Right forelimb (tissue), 1 donor: ENCODE measurements at places on chromosomes 4 and X.

DNA sequence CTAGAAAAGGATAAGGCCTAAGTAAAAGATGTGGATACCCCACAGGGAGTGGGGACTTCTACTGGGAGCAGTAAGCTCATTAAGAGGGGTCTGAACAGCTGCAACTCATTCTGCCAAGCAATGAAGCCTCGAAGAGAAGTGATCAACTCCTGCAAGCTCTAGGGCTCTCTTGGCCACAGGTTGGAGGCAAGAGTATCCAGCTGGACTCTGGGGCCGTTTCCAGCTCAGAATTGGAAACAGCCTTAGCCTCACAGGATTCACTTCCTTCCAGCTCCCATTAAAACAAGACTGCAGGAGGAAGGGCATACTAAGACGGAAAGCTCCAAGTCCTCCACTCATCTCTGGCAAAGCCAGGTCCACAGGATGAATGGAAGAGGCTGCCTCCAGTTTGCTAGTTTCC lies 126.3 kb downstream of the ATG4A start:
- peak; percentile 43 for DNase-seq

DNA sequence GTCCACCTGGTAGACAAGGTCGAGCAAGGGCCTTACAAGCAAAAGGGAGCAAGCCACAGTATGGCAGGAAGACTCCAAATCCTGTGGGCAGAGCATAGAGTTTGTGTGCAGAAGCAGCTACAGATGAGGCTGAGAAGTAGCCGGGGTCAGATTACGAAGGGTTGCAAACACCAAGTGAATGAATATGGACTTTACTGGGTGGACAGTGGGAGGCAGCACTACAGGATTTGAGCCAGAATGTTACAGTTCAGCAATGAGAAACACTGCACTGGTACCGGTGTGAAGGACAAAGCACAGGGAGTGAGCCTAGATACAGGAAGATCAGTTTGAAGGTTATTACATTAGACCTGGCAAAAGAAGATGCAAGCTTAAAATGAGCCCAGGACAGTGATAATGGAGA lies 46.1 kb upstream of the HOPX start:
- no peak for DNase-seq

- DNase-seq, result no peak
Measured at GRCh38 chr4:4320951-4321714, 31.1 kb downstream of the ZBTB49 start.

- DNase-seq, result no peak
Measured at GRCh38 chr4:159390648-159391047, 287.8 kb downstream of the RAPGEF2 start.

GRCh38 chr4:108774809-108775530 lies 12.1 kb upstream of the ETNPPL start:
- DNase-seq, result no peak

DNA sequence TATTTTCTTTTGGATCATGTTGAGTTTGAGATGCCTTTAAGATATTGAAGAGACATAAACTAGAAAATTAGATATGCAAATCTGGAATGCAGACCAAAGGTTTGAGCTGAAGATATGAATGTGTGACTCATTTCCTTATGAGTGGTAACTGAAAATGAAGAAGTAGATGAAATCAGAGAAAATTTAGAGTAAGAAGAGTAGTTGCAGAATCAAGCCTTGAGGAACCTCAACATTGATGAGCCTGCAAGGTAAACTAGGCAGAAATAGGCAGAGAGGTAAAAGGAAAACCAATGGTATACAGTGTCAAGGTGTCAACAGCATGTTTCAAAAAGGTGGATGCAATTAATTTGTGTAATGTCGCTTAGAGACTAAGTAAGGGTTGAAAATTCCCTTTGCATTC lies 142.8 kb downstream of the MOSPD2 start:
- DNase-seq, result no peak

DNA sequence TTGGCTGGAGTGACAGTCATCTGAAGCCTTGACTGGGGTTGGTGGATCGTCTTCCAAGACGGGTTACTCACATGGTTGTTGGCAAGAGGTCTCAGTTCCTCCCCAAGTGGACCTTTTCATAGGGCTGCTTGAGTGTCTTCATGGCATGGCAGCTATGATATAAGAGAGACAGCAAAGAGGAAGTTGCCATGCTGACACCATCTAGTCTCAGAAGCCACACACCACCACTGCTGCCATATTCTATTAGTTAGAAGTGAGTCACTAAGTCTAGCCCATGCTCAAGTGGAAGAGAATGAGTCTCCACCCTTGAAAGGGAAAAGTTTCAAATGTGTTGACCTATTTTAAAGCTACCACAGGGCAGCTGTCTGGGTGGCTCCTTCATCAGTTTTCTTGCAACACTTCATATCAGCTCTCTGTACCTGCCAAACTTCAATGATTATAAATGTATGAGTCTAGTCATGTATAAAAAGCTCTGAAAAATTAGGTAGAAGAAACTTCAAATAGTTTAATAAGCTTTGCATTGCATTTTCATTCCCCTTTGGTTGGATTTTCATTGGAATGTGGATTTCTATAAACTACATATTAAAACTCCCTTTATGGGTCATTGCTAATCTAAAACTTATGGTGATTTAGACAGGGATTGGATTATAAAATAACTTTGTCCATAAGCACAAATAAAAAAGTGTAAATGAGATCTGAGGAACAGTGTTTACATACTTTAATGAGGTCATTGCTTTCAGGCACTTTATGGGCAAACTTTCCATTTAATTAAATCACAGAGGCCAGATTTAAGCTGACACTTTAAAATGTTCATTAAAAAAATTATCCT lies 68.0 kb upstream of the ATXN3L start:
- DNase-seq, result no peak

GRCh38 chr4:24611575-24611974 lies 27.2 kb upstream of the DHX15 start:
- DNase-seq, result no peak

DNA sequence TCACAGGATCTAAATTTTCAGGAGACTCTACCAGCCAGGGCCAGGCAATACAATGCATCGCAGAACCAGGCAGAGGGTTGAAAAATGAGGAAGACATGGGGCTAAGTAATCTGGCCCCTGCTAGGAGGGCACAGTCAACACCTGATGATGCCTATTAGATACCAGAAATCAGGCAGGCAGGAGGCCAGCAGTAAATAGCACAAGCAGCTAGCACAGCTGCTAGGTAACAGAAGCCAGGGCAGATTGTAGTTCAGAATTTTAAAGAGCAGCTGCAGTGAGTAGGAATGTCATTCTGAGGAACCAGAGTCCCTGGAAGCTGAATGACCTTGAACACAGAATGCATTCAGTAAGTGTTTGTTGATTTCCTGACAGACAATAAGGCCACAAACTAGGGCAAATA lies 38.8 kb upstream of the TRPC5OS start:
- no peak for DNase-seq

DNA sequence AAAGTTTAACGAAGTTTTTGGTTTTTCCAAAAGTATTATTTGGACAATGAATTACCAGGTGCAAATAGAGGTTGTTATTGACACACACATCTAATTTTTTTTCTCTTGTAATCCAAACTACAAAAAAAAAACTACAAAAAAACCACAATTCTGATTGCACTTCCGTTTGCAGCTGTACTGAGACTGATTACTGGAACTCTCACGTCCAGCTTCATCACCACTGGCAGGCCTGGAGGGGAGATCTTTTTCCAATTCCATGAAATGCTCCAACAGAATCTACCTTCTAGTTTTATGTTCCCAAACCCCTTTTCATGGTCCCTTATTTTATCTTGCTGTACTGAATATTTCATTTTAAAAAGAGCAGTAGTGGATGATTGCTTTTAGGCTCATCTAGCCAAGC lies 1118.3 kb downstream of the C4orf33 start:
- DNase-seq, result no peak

DNA sequence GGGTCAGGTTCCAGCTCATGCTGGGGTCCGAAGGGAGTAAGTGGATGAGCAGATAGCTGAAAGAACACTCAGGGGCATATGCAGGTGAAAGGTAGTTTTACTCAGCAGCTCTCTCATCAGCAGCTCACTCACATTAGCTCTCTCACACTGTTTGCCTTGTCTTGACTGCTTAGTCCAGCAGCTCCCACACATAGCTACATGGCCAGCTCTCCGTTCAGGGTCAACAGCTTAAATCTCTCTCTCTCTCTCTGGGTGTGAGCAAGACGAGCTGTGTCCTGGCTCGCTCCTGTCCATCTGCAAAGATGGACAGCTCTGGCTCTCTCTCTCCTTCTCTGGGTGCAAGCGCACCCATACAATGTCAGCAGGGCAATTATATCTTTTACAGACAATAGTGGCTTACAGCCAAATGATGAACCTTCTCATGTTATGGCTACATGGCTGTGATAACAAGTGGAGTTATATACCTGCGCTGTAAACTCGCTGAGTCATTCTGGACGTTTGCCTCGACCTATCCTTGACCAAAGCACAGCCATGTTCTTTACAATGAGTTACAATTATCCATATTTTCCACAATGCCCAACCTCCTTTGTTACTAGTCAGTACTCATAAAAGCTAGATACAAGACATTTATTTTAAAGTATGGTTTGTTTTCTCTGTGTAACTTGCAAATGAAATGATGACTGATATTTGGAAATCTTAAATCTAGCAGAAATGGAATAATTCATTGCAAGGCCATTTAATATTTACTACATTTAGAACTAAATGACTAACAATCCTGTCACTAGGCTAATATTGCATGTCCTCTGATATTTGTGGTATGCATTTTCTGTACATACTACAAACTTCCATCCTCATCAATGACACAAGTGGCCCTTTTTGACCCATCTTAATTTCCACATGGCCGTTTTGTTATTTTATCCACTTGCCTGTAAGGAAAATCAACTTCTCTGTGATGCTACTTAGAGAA lies 9.3 kb downstream of the PAPSS1 start:
- no peak for DNase-seq

- DNase-seq, result no peak
Measured at GRCh38 chrX:110268886-110269285, 49.0 kb downstream of the AMMECR1 start.

DNA sequence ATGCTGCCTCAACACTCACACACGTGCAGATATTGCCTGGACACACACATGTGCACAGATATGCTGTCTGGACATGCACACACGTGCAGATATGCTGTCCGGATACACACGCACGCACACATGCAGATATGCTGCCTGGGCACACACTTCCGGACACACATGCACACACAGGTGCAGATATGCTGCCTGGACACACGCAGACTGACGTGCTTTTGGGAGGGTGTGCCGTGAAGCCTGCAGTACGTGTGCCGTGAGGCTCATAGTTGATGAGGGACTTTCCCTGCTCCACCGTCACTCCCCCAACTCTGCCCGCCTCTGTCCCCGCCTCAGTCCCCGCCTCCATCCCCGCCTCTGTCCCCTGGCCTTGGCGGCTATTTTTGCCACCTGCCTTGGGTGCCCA lies 14.7 kb downstream of the FGFRL1 start:
- DNase-seq, result no peak

DNA sequence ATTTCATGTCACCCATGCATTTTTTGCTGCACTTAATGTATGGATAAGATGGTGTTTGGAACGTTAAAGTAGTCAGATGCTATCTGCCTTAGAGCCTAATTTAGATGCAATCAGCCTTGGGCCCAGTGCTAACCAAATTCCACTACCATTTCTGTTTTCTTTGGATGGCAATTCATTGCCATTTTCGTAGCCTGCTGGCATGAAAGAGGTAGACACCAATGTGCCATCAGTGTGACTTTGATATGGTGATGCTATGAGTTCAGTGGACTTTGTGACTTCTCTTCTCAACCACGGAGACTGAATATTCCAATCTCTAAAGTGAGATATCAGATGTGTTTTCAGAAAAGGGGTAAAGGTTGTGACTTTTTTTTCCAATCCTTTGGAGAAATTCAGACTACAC lies 1.5 kb downstream of the ETFDH start:
- DNase-seq, result no peak

- no peak for DNase-seq
Measured at GRCh38 chr4:111013846-111014245, 391.0 kb upstream of the PITX2 start.

DNA sequence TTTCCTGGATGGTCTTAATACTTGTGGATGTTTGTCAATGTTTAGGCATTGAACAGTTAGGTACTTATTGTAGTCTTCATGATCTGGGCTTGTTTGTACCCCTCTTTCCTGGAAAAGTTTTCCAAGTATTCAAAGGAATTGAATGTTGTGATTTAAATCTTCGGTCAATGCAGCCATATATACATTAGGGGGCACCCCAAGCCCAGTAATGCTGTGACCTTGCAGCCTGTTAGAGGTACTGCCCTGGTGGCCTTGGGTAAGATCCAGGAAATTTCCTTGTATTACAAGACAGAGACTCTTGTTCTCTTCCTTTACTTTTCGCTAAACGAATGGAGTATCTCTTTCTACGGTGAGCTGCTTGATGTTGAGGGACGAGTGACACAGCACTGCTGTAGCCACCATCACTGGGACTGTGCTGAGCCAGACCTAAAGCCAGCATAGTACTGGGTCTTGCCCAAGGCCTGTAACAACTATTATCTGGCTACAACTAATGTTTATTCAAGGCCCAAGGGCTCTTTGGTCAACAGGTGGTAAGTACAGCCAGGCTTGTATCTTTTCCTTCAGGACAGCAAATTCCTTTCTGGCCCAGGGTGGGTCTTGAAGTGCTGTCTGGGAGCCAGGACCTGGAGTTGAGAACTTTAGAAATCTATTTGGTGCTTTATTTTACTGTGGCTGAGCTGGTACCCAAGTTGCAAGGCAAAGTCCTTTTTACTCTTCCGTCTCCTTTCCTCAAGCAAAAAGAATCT lies 118.3 kb upstream of the ATOH1 start:
- DNase-seq, result no peak

GRCh38 chr4:86376850-86377249 lies 17.0 kb upstream of the MAPK10 start:
- no peak for DNase-seq

GRCh38 chr4:108143515-108143914 lies 25.2 kb downstream of the LEF1 start:
- DNase-seq, result no peak

- DNase-seq, result no peak
Measured at GRCh38 chr4:109359040-109359646, 56.7 kb upstream of the COL25A1 start.

DNA sequence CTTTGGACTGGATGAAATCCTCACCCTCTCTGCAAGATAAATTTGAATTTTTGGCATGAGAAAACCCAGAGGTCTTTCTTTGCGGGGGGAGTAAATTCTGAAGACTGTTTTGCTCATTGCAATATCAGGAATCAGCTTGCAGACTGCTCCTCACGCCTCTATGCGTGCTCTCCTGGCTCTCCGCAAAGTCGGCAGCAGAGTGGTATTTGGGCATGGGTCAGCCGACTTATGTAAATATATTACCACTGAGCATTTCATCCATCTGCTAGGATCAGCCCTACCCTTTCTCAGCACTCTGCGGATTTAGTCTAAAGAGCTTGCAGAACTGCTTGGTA lies 288.0 kb downstream of the ASMT start:
- DNase-seq, result no peak
